ENCODE measurements at places on chromosomes 5 and 9. TPM values are rescaled to one million over a fixed set of nuclear protein-coding genes. Genes with fewer than 3 reads are reported as not detected.

Gene TTC33
- 17.2 TPM for total RNA-seq

Gene IRX1
- total RNA-seq: 50.3 TPM

Gene NOXA1
- total RNA-seq: 5.3 TPM

Gene FOXD4
- total RNA-seq: 0.47 TPM

Gene FAM151B
- 5.0 TPM for total RNA-seq

Gene CDC26
- 14.9 TPM for total RNA-seq

Gene FKBP15
- total RNA-seq: 23.1 TPM

Gene QSOX2
- total RNA-seq: 11.9 TPM

Gene DIRAS2
- total RNA-seq: 4.4 TPM

Gene PHF24
- total RNA-seq: 0.23 TPM

Gene PTGS1
- total RNA-seq: 9.6 TPM

Gene FAM169A
- 24.1 TPM for total RNA-seq

Gene RGS7BP
- total RNA-seq: 9.8 TPM

Gene LHX3
- not detected for total RNA-seq

Gene HSD17B3
- total RNA-seq: 0.53 TPM

Gene FGD3
- total RNA-seq: 12.0 TPM

Gene OR1J2
- total RNA-seq: not detected

Gene UNC5A
- total RNA-seq: 0.29 TPM

Gene BASP1
- 47.3 TPM for total RNA-seq

Gene OR13C9
- 0.58 TPM for total RNA-seq

Gene MARCOL
- not detected for total RNA-seq

Gene SLC25A48
- 6.2 TPM for total RNA-seq

Gene TAF11L10
- total RNA-seq: not detected

Gene PCDHB6
- total RNA-seq: 2.2 TPM

Gene PROB1
- 11.2 TPM for total RNA-seq

Gene LCN15
- not detected for total RNA-seq

Gene IER5L
- total RNA-seq: 97.3 TPM

Gene UHRF2
- 79.1 TPM for total RNA-seq

Gene SARDH
- total RNA-seq: 19.6 TPM

Gene SMIM33
- not detected for total RNA-seq

Gene OR13C4
- not detected for total RNA-seq

Gene TEX48
- not detected for total RNA-seq

Gene NKD2
- total RNA-seq: 36.5 TPM

Gene PLEKHG4B
- 10.0 TPM for total RNA-seq

Data from metanephros (tissue), 2 donors.